ENCODE measurements at places on chromosomes 7 and 10.
A peak's percentile ranks its signal among the peaks of the same experiment; 100 is the strongest.

DNA sequence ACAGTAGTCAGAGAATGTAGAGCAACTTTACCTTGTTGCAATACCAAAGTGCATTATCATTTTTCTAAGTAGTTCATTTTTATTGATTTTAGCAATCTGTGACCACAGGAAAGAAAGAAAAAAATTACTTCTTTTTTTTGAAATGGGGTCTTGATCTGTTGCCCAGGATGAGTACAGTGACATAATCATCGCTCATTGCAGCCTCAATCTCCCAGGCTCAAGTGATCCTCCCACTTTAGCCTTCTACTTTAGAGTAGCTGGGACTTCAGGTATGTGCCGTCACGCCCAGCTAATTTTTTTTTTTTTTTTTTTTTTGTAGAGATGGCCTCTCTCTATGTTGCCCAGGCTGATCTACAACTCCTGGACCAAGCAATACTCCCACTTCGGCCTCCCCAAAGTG, 11.4 kb upstream of the OAT start:
- DNase-seq = no peak

DNA sequence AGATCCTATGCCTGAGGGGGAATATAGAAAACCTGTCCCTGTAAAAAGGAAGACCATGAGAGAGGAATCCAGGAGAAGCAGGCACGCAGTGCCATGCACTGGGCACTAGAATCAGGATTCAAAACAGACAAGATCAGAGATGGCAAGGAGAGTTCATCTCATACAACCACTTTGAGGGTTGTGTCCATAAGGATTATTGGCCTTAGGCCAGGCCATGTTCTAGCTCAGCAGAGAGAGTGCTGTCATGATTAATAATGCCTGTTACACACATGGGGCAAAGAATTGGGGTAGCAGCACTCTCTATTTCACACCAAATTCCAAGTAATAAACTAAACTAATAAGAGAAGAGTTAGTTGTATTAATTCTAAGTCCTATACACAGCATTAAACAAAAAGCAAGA, 29.1 kb downstream of the EZH2 start:
- DNase-seq = no peak

GRCh38 chr7:41467596-41467995, 235.3 kb downstream of the INHBA start:
- DNase-seq = no peak

- peak; percentile 31 for DNase-seq
Observed at GRCh38 chr10:73653701-73654100, 2.1 kb downstream of the SYNPO2L start.

- DNase-seq = no peak
Observed at GRCh38 chr10:43390759-43391158, 18.2 kb downstream of the HNRNPF start.
